ENCODE measurements at places on chromosomes 13 and 19.

DNA sequence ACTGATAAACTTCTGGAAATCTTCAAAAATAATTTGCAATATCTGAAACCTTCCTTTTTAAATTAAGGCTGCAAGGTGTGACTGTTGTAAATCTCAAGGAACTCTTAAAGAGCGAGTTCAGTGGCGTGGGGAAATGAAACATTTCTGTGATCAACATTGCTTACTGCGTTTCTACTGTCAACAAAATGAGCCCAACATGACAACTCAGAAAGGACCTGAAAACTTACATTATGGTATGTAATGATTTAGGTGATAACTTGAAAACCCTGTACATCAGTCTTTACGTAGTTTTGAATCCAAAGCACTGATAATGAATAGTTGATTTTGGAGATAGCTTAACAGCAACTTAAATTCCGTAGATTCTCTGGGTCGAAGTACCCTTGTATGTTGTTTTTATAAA is 92.8 kb downstream of the ZMYM2 start:
- DNase-seq, result no peak

- DNase-seq, result no peak
Observed at GRCh38 chr13:98466634-98467236, 110.2 kb downstream of the STK24 start.

GRCh38 chr19:3547767-3548282 is 8.9 kb downstream of the TEKTIP1 start:
- no peak for DNase-seq

GRCh38 chr13:80339912-80340650 is 845 bp downstream of the SPRY2 start:
- DNase-seq, result no peak

- DNase-seq, result no peak
Observed at GRCh38 chr19:44822177-44822576, 13.3 kb downstream of the BCAM start.

- DNase-seq, result no peak
Observed at GRCh38 chr13:79614250-79614918, 133.4 kb downstream of the NDFIP2 start.

DNA sequence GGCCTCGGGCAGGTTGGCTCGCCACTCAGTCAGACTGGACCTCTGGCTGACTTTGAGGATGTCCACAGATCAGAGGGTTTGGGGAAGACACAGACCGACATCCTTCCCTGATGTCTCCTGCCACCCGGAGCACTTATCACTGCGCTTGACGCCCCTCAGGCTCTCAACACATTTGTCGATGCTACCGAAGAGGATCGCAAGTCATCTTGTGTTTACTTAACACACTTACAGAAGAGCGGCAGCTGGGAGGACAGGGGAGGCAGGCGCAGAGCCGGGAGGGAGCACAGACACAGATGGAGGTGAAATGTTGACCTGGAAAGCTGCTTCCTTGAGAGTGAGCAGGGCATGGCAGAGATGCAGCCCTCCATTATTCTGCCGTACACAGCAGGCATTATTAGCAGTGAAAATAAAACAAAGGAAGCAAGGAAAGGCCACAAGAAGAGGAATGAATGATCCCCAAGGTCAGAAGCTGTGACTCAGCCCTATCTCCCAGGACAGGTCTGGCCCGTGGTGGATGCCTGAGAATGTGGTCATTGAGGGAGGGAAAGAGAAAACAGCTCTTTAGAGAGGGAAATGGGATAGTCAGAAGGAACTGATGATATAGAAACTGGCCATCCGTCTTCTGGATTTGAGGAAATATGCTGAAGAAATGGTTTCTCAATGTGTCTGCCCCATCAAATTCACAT is 549.5 kb upstream of the ARGLU1 start:
- no peak for DNase-seq

DNA sequence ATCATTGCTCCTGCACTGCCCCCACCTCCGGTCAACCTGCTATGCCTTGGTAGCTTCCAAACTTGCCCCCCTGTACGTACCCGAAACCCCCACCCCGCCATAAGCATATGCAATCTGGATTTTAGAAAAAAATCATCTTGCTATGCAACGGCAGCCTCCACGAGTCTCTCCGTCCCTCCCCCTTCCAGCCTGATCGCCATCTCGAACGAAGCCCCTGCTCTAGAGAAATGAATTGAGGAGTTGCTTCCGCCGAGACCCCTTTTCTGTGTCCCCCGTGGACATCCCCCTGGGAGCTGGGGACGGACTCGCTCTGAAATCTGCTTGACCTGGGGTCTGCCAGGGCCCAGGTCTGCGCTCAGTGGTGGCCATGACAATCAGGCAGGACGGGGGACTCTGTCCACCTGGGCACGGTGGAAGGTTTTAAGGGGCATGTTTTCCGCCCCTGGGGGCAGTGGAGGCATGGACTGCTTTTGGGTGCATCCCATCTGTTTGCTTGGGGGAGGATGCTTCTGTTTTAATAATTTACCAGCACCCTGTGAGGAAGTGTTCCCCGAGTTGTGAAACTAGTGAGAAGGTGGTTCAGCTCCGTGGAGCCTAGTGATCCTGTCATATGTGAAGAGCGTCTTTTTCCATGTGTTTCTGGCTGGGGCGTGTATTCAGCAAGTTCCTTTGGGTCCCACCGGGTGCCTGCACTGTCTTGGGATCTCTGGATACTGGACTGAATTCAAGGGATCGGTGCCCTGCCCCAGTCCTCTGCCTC is 1.0 kb downstream of the KDM4B start:
- no peak for DNase-seq

- no peak for DNase-seq
Observed at GRCh38 chr13:42876270-42876714, 94.9 kb downstream of the FAM216B start.

- DNase-seq, result no peak
Observed at GRCh38 chr13:98206946-98207345, 29.9 kb upstream of the RNF113B start.

GRCh38 chr13:77579959-77580358 is 44.5 kb downstream of the SCEL start:
- DNase-seq, result no peak

All from stimulated activated CD4-positive, alpha-beta T cell treated with anti-CD3 and anti-CD28 coated beads, Interleukin-12 subunit alpha, Interleukin-12 subunit beta, amount 100 ng/mL, for 24 hours (primary cell).